ENCODE measurements at places on chromosomes 5 and 9.

DNA sequence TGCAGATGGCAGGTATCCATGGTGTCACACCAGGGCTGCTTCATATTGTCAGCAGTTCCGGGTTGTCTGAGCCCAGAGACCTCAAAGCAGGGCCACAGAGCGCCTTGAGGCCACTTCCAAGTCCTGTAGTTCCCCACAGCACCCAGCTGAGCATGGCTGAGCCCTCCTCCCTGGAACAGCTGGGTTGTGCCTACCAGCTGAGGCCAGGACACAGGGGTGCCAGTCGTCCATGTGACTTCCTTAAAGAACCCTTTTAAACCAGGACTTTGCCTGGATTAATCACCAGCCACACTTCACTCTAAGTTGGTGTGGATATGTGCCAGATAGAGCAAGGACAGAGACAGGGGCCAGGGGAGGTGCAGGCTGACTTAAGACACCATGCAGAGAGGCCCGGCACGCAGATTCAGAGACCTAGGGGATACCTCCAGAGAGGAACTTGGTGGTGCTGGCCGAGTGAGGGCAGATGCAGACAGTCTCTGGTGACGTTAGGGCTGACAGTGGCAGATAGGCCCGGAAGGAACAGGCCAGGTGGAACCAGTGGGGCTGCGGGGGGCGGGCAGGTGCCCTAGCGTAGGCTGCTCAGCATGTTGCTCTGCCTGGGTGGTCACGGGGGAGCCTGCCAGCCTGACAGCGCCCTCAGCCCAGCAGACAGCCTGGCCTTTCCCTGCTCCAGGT lies 142.7 kb downstream of the CACNA1B start:
- no peak for DNase-seq

GRCh38 chr5:154962494-154962893 lies 21.6 kb downstream of the MRPL22 start:
- no peak for DNase-seq

DNA sequence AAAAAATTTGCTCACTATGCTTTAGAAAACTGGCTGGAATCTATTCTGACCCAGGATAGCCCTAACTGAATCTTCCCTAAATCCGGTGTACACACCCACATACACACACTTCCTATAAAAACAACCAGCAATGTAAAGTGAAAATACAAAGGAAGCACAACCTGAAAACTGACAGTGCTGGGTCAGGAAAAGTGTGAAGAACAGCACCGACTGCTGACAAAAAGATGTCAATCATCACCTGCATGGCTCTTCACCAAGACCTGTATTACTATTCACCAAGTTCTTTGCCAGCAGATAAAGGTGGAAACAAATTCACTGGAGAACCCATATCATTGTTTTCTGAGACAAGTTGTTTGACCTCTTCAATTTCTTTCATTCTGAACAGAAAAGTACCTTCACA lies 293.8 kb upstream of the GRAMD2B start:
- no peak for DNase-seq

- no peak for DNase-seq
These were observed 57.8 kb downstream of the OLFM1 start for GRCh38 chr9:135145312-135145711.

DNA sequence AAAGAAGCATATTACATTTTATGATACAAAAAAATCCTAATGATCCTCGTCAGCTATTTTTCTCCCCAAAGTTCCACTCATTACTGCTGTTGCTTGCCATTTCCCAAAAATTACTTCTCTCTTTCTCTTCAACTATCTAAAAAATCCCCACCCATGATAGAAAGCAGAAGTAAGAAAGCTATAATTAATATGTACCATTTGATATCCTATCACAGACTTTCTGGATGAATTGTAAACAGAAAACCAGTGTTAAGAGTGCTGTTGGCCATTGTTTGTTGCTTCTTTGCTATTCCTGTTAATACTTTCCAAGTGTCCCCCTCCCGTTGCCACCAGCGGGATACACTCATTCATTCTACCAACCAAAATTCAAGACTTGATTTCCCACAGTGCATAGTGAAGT lies 136.3 kb upstream of the SMARCA2 start:
- DNase-seq: no peak

DNA sequence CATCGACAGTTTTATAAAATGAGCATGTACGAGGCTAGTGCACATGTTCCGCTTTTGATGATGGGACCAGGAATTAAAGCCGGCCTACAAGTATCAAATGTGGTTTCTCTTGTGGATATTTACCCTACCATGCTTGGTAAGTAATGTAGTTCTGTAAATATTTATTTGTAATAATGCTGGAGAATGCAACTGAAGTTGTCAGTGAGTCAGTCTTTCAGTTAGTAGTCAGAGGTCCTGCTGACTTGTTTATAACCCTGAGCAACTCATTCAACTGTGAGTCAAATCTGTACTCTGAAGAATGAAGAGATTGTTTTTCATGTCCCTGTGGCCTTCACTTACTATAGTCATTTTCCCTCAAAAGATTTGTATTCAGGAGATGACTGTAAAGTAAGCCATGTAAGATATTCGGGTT lies 28.4 kb upstream of the GPR150 start:
- no peak for DNase-seq

- DNase-seq: no peak
These were observed 22.0 kb downstream of the CCNH start for GRCh38 chr5:87390576-87391199.

- no peak for DNase-seq
These were observed 16.0 kb upstream of the ZBTB43 start for GRCh38 chr9:126788634-126789349.

Data from activated naive CD8-positive, alpha-beta T cell treated with anti-CD3 and anti-CD28 coated beads, Interleukin-2, amount 50 U/mL, for 16 hours (primary cell).